GM12891 (cell line): ENCODE measurements at places on chromosomes 3 and 15.
A peak's percentile ranks its signal among the peaks of the same experiment; 100 is the strongest.

DNA sequence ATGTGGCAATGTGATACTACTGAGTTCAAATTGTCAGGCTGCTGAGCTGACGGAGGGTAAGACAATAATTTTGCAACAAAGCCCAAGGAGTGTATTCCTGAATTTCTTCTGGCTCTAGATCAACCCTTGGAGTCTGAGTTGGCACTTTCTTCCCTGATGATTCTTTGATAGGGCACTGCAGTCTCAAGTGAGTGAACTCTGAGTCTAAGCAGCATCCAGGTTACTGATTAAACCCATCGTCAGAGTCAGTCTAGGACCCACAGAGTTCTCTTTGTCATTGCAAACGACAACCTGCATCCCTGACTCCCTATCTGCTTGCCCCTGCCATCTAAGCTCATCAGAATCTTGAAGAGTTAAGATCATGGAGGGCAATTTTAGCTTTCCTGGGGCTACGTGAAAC lies 58.6 kb downstream of the MME start:
- no peak for DNase-seq

GRCh38 chr3:48142316-48142870 lies 45.8 kb downstream of the CDC25A start:
- no peak for DNase-seq

DNA sequence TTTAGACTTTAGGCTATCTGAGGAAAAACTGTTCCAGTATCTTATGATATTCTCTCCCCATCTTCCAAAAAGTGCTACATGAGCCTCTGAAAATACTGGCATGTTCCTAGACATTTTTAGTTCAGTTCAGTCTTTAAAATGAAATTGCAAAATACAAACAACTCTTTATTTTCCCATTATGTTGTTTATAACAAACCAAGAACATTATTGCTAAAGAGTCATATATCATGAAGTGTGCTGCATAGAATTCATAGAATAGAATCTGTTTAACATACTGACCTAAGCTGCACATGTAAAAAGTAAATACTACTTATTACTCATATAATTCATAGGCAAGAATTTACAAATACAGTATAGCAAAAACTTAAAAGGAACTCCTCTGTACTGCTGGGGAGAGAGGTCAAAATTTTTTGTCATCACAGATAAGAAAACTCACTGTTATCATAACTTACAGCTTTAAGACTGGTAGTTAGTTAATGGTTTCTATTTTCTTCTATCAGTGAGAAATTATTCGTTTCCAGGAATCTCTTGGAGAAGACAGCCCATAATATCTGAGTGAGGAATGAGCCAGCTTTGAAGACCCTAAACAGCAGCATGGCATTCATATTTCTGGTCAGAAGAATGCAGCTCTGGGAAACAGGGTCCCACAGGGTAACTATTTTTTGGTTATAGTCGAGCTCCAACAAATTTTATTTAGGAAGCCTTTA lies 32.2 kb downstream of the FILIP1L start:
- no peak for DNase-seq

- no peak for DNase-seq
These were observed 2.2 kb upstream of the CCR5 start for GRCh38 chr3:46368569-46368968.

DNA sequence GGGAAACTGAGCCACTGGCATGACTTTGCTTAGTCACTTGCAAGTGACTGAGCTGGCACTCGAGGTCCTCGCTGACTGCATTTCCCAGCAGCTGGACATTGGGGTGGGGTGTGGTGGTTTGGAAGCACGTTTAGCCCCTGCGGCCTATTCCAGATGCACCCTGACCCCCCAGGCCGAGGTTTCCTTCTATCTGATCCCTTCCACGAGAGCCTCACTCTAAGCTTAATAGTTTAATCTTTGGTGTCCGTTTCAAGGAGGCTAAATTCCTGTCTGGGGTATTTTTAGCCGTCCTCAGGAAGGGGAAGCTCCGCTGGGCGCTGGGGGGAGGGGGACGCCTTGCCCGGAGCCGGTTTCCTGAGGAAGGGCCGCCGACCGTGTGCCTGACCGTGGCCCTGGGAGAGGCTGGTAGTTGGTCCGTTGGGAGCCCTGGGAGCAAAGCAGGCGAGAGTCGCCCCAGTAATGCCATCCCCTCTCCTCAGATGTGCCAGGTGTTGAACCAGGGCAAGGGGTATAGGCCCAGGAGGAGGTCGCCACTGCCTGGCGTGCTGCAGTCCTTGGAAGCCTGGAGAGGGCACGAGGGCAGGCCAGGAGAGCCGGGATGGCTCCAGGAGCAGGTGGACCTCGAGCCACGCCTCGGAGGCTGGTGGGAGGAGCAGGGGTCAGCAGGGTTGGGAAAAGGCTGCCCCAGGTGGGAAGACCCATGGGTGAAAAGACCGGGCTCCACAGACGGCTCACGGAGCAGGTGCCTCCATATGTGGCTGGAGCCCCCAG lies 37.2 kb downstream of the IDH2 start:
- DNase-seq, result no peak

DNA sequence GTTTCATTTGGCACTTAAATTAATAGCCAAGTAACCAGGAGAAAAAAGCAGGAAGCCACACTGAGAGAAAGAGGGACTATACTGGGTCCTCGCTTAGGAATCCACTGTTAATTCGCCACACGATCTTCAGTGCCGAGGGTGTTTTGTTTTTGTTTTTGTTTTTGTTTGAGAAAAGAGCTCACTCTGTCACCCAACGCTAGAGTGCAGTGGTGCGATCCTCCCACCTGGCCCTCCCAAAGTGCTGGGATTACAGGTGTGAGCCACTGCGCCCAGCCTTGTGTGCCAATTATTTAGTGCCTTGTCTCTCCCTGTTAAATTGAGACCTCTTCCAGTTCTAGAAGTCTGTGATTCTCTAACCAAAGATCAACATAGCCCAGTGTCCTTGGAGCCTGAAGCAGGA lies 53.8 kb upstream of the TPM1 start:
- DNase-seq, result no peak

- DNase-seq, result no peak
These were observed 18.5 kb downstream of the ATP8B4 start for GRCh38 chr15:50100486-50100885.

GRCh38 chr15:45185069-45185779 lies 2.5 kb downstream of the SHF start:
- DNase-seq, result no peak

GRCh38 chr15:49286649-49287404 lies 116.8 kb downstream of the GALK2 start:
- DNase-seq, result no peak

DNA sequence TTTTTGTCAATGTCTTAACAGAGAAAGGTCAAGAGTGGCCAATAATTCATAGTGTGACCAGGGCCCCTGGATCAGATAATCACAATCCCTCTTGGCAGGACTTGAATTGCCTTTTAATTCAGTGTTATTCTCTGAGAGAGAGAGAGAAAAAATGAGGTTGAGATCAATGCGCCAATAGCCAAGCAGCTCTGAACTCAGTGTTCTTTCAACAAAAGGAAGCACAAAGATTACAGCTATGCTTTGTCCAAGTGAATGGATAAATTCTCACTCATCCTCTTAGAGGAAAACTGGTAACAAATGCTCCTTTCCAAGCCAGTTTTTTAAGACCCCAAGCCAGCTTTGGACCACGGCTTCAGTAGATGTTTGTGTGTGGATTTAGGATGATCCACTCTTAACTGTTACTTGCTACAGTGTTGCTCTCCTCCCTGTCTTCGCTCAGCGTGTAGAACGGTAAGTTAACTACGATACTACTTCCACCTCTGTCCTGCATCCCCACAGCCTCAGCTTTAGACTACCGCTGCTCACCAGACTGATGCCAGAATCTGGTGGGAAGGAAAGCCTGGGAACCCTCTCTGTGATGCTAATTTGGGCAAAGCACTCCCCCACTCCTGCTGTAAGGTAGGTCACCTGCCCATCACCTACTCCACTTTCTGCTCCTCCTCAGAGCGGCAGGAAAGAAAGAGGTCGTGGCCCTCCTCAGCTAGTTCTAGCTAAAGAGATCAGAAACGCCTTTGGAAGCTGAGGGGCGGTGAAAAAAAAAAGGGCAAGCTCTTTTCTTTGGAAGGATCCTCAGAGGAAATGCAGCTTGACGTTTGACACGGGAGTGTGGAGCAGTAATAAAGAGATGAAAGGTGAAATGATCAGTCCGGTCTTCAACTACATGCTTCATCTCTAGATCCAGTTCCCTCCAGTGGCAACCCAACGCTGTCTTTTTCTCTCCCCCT lies 46.8 kb upstream of the LPP start:
- no peak for DNase-seq

- DNase-seq, result no peak
These were observed 122.7 kb downstream of the DGKG start for GRCh38 chr3:186239321-186239720.

GRCh38 chr15:33201491-33202231 lies 7.1 kb upstream of the FMN1 start:
- DNase-seq, result peak; percentile 30

- DNase-seq, result no peak
These were observed 381.6 kb upstream of the NAALADL2 start for GRCh38 chr3:174477491-174477890.

DNA sequence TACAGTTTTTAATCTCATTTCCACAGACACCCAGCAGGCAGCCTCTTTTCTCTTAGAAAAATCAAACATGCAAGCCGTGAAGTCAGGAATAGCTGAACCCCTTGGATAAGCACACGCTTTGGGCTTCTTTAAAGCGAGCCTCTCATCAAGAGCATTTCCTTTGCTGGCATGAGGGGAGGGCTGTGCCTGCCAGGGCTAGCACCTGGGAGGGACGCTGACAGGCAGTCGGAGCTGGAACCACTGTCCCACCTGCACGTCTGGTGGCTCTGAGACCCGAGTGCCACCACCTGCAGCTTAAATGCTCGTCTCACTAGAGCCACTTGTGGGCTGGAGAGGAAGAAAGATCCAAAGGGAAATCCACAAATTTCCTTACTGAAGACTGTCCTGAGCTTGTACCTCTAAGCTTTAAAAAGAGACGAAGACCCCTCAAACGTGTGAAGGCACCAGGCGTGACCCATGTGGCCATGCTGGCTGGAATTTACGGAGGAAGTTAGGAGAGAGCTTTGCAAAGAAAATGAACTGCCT lies 9.4 kb downstream of the MAP6D1 start:
- peak; percentile 48 for DNase-seq

DNA sequence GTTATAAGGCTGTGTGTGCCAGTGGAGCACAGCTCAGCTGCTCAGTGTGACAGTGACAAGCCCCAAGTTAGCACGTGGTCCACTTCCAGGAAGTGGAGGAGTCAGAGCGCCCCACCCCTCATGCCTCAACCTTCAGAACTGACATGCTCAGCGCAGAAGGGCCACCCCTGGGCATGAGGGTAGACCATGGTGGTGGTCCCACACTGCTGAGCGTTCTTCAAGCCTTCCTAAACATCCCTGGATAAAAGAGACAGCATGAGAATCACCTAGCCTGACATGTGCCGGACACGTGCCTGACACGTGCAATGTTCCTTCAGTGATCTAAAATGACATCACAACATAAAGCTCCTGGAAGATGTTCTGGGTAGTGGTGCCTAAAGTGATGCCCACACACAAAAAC lies 16.8 kb downstream of the ATP10A start:
- DNase-seq, result no peak

DNA sequence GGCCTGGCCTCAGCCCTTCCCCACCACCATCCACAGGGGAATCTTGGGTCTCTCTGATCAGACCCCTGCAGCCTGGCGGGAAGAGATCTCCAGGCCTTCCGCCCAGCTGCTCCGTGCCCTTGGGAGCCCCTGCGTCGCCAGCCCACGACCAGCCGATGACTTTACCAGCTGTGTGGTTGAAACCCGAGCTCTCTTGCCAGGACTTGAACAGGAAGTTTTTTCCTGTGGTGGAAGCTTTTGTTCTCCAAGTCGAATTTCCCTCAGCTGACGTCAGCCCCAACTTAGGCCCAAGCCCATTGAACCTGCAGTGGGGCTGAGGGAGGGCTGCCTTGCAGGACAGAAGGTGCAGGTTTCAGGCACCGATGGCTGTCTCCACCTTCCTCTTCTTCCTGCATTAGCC lies 51.7 kb upstream of the SMAD3 start:
- no peak for DNase-seq

- DNase-seq, result no peak
These were observed 767 bp downstream of the SEMA3F start for GRCh38 chr3:50155891-50156290.

GRCh38 chr3:184259878-184260723 lies 1.3 kb downstream of the CAMK2N2 start:
- peak; percentile 65 for DNase-seq

- peak; percentile 30 for DNase-seq
These were observed 144.4 kb downstream of the DNAJB8 start for GRCh38 chr3:128322030-128323022.

DNA sequence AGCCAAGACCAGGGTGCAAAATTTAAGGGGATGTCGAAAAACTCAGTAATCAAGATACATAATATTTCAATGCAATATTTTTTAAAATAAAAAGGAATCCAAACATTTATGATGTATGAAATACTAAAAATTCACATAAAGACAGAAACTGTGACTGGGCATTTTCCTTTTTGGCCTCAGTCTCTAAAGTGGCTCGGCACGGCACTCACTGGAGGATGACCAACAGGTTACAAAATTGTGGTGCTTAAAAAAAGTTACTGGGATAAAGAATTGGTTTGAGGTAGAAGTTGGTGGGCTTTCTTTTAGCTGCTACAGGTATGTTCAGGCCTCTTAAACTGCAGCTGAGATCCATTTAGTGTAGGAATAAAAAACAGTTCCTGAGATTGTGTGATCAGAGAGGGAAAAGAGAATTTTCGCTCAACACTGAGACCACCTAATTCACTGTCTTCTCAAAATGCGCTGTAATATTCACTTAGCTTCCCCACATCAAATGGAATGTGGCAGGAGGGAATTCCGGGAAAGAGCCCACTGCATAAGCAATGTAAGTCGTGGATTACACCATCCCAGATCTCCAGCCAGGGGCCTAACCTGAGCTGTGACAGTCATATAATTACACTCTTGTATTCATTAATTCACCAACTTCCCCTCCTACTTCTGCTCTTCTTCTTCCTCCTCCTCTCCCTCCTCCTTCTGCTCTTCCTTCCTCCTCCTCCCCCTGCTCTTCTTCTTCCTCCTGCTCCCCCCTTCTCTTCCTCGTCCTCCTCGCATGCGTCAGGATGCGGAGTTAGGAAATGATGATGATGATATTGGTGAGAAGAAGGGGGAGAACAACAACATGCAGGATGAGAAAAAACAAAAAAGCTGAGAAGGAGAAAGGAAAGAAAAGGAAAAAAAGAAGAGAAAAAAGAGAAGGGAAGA lies 45.9 kb downstream of the HES1 start:
- DNase-seq, result no peak

GRCh38 chr15:55007561-55007960 lies 189.2 kb downstream of the RSL24D1 start:
- no peak for DNase-seq

- DNase-seq, result no peak
These were observed 55.7 kb downstream of the PCCB start for GRCh38 chr3:136305879-136306278.

- no peak for DNase-seq
These were observed 25.4 kb upstream of the PSMD6 start for GRCh38 chr3:64048631-64049061.

GRCh38 chr3:161284989-161285388 lies 63.9 kb downstream of the NMD3 start:
- no peak for DNase-seq

GRCh38 chr3:53803124-53803815 lies 42.9 kb downstream of the CHDH start:
- DNase-seq, result no peak

- DNase-seq, result no peak
These were observed 25.5 kb downstream of the PLCL2 start for GRCh38 chr3:16910207-16910606.
